ENCODE measurements at places on chromosomes 11 and 22.

DNA sequence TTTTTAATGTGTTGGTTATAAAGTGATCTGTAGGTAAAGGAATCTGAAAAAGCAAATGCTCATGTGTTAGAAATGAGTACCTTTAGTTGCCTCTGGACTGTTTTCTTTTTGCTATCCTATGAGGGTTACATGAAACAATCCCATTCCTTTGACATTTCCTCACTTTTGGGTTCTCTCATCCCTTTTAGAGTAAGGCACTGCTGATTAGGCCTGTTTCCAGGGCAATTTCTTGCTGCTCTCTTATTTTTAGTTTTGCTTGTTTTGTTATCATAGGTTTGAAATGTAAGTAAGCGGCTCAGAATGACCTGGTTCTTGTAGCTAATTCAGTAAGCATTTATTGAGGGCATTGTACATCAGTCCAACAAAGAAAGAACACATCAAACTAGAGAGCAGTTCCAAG is 138.9 kb downstream of the DDX10 start:
- no peak for DNase-seq

- no peak for DNase-seq
Measured at GRCh38 chr11:81963018-81963417, 770.6 kb downstream of the FAM181B start.

- no peak for DNase-seq
Measured at GRCh38 chr11:86196913-86197312, 47.6 kb upstream of the EED start.

GRCh38 chr11:75333022-75333806 is 18.2 kb downstream of the ARRB1 start:
- no peak for DNase-seq

Data from T-helper 22 cell (primary cell).